ENCODE measurements at places on chromosomes 1 and 21.

DNA sequence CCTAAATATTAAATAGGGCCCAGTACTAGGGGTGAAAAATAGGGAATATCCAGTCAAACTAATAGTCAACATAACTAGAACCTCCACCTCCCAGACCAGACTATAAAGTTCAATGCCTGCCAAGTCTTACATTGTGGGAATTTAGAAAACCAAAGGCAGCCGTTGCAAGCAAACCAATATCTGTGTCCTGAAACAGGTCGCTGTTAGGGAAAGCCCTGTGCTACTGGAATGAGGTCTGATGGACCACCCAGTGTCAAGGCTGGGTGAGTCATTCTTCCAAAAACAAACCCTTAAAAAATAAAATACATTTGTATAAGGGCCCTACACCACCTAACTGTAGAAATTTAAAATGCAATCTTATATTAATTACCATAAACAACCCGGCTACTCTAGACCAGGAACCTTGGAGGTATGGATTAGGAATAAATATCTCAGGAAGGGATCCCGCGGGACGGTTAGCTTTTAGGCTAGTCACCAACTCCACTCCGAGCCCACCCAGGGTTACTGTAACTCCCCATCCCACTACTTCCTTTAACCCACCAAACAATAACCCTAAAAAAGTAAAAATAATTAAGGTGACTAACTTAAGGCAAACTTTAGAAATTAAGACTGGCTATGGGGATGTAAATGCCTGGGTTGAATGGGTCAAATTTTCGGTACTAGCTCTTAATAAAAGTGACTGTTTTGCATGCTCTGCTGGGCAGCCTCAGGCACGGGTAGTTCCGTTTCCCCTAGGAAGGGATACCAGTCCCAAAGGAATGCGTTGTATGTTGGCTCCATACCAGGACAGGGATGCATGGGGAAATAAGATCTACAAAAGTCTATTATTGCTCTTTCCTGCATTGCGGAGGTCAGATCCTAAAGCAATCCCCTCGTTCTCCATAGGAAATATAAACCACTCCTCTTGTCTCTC lies 65.4 kb upstream of the TLR5 start:
- DNase-seq, result no peak

- no peak for DNase-seq
Measured at GRCh38 chr1:243286409-243287122, 30.7 kb downstream of the SDCCAG8 start.

GRCh38 chr1:160491017-160491416 lies 32.0 kb downstream of the SLAMF6 start:
- DNase-seq, result no peak

DNA sequence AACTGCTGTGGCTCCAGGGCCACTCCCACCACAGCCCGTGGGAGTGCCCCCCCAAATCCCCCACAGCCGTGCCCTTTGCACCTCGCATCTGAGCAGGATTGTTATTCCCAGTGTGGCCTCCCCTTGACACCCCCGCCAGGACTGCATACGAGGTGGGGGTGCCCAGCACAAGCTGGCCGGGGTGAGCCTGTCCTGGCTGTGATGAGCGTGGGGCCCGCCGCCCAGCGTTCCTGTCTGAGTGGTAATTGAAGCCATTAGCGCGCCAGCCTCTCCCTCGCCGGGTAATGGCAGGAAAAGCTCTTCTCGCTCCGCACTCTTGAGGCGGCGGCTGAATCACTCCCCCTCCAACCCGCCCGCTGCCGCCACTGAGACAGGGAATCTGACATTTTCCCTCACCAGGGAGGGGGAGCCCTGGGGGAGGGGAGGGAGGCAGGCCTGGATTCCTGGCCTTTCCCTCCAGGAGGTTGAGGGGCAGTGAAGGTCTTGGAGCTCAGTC lies 27.7 kb downstream of the PTPRF start:
- DNase-seq, result peak; percentile 96

DNA sequence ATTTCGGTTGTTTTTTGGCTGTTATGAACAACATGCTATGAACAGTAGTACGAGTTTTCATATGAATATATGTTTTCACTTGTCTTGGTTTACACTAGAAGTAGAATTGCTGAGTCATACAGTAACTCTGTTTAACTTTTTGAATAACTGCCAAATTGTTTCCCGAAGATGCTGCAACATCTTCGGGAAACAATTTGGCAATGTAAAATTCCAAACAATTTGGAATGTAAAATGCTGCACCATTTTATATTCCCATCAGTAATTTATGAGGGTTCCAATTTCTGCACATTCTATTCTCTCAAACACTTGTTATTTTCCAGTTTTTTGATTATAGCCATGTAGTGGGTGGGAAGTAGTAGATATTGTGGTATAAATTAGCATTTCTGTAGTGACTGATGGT lies 11.6 kb downstream of the PCBP3 start:
- no peak for DNase-seq

DNA sequence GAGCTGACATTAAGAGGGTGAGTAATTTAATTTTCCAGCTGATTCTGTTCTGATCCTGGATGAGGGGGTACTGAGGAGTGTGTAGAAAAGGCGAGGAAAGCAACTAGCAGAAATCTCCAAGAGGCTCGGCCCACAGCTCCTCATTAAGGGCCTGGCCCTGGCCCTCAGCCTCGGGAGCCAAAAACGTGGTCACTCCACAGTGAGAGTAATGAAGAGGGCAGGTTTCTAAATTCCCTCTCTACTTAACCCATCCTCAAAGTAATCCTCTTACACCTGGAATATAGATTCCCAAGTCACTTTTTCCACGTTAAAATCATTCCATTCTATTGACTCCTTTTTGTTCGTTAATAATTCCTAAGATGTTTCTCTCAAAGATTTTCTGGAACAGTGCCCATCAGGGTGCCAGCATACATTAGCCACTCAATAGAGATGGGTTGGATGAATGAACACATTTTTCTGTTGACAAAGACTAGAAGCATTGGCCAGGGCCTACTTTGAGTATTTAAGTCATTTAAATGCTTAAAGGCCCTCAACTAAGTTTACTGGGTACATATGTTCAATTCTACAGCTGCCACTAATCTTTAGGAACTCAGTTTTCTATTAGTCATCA lies 1.1 kb upstream of the COL11A1 start:
- DNase-seq, result no peak

DNA sequence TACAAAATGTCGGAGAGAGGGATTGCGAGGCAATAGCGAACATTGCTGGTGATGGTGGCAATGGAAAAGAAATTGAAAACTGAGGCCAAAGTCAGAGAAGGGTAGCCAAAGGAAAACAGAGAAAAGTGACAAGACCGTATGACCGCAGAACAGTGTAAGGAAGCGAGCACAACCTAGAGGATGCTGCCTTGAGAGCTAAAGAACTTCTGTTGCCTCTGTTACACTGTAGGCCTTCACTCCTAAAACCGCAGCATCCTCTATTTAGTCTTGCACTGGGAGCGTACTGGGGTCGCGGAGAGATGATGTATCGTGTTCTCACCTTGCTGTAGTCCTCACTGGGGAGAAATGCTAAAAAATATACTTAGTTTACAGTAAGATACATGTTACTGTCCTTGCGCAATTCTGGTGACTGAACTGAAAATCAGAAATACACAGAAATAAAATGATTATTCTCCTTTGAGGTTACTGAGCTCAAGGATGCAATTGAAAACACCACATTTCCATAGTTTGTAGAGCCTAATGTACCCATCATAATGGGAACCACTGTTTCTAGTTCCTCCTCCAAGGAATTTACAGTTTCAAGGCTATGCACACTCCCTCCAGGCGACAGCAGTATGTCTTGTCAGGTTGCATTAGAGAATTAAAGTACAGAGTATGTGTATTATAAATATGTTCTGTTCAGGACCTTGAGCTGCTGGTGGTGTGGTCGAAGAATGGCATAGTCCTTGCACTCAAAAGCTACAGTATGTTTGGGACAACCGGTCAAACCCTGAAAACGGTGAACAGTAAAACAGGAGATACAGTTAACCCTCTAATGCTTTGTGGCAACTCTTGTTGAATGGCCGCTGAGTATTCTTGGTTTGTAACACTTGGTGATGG lies 1.3 kb downstream of the NEK7 start:
- no peak for DNase-seq

DNA sequence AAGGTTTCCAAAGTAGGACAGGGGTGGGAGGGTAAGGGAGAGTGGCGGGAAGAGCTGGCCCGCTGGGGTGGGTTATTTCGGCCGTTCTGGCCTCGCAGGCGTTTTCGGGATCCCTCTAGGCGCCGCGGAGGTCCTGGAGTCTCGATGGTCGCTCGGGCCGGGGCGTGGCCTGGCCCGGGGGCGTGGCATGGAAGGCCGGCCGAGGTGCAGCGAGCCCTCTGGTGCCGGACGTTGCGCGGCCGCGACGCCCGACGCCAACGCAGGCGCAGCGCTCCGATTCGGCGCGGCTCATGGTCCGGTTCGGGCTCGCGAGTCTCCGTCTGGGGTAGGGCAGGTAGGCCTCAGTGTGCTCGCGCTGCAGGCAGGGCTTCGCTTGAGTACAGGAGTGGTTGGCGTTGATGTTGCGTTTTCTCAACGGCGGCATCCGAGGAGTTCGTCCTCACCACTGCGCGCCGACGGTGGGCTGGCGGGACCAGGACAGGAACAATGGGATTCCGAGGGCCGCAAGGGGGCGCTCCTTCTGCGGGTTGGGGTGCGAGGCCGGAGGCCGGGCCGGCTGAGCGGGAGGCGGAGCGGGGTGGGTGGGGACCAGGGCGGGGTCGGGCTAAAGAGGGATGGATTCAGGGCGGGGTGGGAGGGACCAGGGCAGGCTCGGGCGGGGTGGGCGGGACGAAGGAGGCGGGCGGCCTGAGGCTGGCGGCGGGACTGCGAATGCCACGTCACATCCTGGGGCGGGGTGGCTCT lies at the start of gene PGBD2:
Gene PGBD2, plus strand, starts transcription at position 227 of the 744 bp plus-strand sequence. CDS start 7,628 bp downstream, outside the sequence.
- DNase-seq, result peak; percentile 65

DNA sequence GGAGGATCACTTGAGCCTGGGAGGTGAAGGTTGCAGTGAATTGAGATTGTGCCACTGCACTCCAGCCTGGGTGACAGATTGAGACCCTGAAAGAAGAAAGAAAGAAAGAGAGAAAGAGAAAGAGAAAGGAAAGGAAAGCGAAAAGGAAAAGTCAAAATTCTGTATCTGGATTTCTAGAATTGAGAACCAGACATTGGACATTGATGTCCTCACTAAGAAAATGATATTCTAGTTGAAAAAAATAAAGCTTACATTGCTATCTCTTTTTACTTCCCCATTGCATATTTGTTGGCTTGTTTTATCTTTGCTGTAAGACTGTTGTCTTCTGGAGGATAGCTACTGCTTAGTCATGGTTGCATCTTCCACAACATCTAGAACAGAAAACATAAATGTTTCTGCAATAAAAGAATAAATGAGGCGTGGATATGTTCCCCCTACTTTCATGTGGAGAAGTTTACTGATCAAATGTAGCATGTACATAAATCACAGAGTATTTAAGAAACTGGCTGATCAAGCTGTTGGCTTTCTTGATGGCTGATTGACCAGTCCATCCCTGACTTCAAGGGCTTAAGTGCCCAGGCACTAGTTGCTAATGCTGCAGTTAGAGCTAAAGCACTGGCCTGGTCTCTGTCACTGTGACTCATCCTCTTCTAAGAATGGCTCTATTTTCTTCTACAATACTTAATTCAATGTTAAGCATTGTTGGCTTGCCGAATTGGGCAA lies 17.7 kb downstream of the CD53 start:
- no peak for DNase-seq

DNA sequence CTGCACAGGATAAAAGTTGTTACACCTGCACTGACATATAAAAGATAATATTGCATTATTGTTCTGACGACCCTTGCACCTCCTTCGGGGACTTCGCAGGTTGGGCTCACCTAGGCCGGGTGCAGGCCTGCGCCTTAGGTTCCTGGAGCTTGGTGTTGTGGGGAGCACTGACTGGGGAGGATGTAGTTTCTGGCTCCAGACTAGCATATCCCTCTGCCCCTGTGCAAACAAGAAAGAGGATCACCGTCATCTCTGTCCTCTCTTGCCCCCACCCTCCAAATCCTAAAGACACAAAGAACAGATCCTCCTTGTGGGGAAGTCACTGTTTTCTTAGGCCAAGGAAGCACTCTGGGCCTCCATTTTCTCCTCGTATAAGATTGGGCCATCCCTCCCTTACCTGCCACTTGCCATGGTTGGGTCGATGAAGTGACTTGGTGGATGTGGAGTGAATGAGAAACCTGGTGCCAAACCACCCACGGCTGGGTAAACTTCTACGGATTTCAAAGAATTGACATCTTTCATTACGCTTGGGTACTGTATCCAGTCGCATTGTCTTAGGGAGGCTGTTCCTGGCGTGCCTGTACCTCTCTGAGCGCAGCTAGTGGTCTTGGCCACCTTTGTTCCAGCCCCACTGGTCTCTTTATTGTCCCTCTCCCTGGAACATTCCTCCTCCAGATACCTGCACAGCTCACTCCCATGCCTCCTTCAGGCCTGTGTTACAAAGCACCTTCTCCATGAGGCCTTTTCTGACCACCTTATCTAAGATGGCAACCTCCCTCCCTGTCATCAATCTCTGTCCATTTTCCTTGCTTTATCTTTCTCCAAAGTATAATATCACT lies 34.4 kb upstream of the PKP1 start:
- no peak for DNase-seq

DNA sequence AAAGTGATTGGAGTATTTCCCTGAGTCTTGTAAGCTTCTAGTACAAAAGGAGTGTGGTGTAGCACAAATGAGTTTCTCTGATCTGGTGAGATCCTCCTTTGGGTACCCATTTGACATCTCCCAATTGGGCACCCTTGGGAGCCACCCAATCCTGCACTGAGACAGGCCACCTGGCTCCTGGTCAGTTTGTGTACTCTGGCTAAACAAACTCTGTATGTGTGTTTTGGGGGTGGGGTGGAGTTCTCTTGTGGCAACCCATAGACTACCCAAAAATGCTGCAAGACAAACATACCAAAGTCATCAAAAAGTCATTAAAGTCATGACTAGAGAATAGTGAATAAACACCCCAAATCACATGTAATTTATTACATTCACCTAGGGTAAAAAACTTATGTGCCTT lies 8.4 kb upstream of the HIVEP3 start:
- DNase-seq, result no peak

Data from NCI-H510A (cell line).